Nephron progenitor cell (in vitro differentiated cells): ENCODE measurements at places on chromosomes 12 and 14.

DNA sequence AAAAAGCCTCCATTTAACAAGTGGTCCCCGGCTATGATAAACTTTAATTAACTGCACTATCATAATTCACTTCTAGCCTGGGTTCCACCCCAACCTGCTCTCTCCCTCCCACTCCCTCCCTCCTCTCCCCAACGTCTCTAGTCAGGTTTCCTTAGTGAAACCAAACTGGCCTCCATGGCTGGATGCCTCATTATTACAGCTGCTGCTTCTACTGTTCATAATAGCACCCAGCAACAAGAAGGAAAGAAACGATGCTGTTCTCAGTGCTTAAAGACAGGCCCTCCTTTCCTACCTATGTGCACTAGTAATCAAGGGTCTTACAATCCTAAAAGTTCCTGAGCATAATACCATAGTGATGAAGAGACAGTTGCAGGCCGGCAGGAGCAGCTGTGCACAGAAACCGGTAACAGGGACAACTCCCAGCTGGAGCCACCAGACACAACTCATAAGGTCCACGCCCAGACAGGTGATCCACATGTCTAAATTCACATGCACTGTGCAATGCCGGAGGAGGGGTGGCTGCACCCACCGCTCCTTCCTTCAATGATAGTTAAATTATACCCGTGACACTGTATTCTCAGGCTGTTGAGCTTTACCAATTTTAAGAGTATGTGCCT is 6.2 kb downstream of the IRF2BPL start:
- no peak for DNase-seq

DNA sequence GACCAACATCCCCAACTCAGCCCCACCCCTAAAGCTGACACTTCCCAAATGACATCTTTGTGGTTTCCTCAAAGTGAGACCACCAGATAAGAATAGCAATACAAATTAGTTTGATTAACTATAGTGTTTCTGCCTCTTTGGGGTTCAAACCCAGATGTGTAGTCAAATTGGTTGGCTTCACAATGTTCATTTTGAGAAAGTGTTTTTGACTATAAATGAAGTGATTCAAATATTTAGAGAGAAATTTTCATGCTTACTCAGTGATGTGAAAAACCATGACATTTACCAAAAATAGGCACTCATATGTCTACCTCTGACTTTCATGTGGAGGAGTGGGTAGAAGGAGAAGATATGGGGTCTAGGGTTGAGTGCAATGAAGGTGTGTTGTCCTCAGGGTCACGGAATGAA is 218.4 kb downstream of the BCAT1 start:
- DNase-seq, result no peak

- DNase-seq, result no peak
These were observed 402.2 kb downstream of the BCAT1 start for GRCh38 chr12:24546661-24547060.

- no peak for DNase-seq
These were observed 37.5 kb downstream of the CCER1 start for GRCh38 chr12:90917431-90917830.

DNA sequence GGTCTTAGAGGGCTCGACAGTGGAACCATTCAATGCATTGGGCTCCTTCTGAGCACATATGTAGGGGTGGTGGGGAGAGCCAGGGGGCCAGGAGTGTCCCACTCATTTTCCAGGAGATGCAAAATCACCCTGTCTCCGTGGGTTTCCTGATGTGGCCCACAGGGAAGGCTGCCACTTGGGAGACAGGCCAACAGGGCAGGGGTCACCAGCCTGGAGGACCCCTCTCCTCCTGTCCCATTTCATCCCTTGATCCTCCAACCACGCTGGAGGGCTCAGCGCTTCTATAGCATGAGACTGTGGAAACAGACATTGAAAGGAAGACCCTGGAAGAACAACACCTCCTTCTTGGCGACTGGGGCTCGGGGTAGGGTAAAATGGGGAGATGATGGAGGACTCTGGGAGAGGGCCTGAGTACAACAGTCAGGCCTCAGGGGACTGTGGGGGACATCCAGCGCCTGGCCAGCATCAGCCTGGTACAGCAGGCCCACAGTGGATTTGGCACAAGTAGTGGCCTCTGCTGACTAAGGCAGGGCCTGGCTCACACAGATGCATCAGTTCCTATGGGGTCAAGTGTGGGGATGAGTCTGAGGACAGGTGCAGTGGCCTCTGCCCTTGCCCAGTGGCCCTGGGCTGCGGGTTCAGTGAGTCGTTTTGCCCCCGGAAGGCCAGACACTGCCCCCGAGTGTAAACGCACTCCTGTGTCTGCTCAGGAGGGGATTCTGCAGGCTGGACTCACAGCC is 68.0 kb downstream of the PRIMA1 start:
- DNase-seq, result no peak

GRCh38 chr14:97866664-97867063 is 1069.5 kb downstream of the VRK1 start:
- DNase-seq, result no peak

DNA sequence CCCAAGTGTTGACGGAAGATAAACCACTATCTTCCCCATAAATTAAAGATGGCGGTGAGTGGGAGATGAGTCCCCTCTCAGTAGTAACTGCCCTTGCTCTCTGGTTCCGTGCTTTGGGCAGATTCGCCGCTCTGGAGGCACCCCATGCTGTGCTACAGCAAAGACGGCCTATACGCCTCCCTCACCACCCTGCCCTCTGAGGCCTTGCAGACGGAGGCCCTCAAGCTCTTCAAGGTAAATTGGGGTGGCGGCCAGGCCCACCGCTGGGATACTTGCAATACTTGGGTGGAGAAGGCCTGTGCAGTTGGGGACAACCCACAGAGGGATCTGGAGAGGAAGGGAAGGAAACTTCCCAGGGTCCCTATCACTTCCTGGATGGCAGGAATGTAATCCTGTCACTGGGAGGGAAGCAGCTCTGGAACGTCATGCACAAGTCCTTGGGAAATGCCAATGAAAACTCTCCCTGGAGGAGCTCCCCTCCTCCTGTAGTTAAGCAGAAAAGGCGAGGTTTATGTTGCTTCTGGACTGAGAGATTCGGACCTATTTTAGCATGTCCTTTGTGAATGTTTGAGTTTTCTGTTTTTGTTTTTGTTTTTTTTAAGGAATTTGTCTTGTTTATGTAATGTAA is 22.8 kb downstream of the PIGH start:
- DNase-seq, result no peak

GRCh38 chr14:32925439-32925838 is 13.2 kb upstream of the NPAS3 start:
- no peak for DNase-seq

GRCh38 chr14:26856876-26857518 is 259.2 kb upstream of the NOVA1 start:
- DNase-seq, result no peak

DNA sequence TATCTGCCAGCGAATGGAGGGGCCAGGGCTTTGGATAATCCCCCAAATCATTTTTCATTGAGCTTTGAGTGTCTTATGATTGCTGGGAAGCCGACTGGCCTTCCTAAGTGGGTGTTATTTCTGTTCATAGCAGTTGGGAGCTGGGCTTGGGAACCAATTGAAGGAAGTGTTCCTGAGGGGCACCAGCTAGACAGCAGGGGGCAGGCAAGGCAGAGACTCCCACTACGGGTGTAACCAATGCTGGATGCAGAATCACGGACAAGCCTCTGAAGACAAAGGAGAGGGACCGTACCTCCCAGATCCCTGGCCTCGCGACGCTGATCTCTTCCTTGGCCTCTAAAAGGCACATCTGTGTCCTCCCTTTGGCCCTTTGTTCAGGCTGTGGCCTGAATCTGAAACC is 149.0 kb upstream of the PRMT8 start:
- DNase-seq, result peak; percentile 68

- DNase-seq, result peak; percentile 92
These were observed at the start of gene CFAP251 for GRCh38 chr12:121917950-121918678. Gene CFAP251, plus strand, starts transcription at chr12:121918592. Its CDS starts 2,714 bp downstream, at chr12:121921306.
